ENCODE measurements at places on chromosomes 7 and 10.
A peak's percentile ranks its signal among the peaks of the same experiment; 100 is the strongest.

- no peak for DNase-seq
Observed at GRCh38 chr7:10221084-10221483, 752.6 kb upstream of the PHF14 start.

DNA sequence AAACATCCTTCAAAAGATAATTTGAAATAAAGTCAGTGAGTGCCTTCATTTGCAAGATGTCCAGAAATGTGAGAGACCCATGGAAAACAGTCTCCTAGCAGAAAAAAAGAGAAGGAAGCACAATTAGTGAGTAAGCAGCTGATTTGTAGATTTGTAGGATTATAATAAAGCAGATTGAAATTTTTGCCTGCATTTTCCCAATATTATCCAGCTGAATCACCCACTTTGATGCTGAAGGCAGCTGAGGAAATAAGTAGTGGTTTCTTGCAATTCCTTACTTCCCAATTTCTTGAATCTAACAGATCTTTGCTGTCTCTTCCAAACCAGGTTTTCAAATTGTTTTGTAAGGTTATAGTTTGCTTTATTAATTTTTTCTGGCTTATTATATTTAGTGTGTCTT is 181.4 kb downstream of the GNAT3 start:
- DNase-seq = no peak

DNA sequence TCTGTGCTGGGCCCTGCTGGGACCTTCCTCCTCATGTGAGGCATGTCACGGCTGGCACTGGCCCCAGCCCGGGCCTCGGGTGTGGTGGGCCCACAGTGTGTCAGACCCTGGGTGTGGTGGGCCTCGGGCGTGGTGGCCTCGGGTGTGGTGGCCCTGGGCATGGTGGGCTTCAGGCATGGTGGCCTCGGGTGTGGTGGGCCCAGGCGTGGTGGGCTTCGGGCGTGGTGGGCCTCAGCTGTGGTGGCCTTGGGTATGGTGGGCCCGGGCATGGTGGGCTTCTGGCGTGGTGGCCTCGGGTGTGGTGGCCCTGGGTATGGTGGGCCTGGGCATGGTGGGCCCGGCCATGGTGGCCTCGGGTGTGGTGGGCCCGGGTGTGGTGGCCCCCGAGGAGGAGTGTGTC is 40.4 kb downstream of the NKX6-2 start:
- no peak for DNase-seq

- no peak for DNase-seq
Observed at GRCh38 chr10:112497347-112497950, 50.4 kb downstream of the VTI1A start.

DNA sequence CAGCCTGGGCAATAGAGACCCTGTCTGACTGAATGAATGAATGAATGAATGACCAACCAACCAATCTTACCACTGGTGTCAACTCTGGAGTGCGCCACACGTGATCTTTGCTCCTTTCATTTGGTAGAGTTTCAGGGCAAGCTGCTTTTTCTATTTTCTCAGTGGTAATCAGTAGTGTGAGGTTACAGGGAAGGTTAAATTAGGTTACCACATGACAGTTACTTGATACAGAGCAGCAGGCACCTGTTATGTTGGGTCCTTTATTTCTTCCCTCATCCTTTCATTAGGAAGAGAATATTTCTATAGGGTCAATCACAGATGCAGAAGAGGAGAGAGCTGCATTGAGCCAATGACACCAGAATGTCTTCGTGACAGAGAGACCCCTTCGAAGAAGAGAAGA is 167.8 kb downstream of the KIAA1217 start:
- no peak for DNase-seq

DNA sequence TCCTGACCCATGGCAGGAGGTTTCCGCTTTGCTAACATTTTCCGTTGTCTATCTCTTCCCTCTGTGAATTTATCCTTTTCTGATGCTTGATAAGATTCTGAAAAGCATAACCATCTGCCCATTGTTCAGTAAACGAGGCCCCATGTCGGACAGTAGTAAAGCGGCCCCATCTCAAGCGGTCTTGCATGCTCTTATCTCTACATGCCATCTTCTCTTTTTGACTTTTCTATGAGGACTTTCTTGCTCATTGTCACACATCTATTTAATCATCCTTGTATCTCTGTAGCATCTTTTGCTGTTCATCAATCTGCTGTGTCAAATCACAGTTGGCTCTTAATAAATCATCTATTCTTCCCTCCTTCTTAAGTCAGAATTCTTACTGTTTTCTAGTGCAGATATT is 37.6 kb downstream of the ZNF248 start:
- no peak for DNase-seq

- DNase-seq = peak; percentile 12
Observed at GRCh38 chr7:47088329-47089067, 493.4 kb downstream of the TNS3 start.

DNA sequence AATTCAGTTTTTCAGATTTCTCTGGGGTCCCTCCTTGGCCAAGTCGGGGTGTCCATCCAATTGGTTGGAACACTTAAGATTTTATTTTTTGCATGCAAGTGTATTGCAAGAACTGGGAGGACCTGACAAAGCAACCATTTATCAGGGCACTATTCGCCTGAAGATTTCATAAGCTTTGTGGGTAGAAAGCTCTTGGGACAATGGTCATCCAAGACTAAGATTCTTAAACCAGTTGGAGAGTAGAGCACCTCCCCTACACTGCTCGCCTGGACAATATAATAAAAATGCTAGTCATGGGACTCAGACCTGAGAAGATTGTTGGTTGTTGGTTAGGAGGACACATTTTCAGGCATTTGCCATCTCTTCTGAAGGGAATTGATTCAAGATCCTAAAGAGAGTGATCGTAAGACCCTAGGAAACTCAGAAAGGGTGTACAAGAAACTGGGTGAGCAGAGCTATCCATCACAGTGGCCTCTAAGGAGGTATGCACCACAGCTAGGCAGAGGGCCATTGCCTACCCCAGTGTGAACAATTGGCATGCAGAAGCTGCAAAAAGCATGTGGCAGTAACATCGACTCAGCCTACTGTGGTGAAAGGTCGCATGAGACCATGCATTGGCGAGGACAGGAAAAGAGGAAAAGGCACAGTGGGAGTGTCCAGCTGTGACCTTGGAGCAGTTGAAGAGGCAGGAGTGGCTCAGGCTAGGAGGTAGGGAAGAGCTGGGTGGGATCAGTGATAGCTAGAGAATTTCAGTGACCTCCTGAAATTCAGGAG is 1235.3 kb upstream of the AUTS2 start:
- no peak for DNase-seq

DNA sequence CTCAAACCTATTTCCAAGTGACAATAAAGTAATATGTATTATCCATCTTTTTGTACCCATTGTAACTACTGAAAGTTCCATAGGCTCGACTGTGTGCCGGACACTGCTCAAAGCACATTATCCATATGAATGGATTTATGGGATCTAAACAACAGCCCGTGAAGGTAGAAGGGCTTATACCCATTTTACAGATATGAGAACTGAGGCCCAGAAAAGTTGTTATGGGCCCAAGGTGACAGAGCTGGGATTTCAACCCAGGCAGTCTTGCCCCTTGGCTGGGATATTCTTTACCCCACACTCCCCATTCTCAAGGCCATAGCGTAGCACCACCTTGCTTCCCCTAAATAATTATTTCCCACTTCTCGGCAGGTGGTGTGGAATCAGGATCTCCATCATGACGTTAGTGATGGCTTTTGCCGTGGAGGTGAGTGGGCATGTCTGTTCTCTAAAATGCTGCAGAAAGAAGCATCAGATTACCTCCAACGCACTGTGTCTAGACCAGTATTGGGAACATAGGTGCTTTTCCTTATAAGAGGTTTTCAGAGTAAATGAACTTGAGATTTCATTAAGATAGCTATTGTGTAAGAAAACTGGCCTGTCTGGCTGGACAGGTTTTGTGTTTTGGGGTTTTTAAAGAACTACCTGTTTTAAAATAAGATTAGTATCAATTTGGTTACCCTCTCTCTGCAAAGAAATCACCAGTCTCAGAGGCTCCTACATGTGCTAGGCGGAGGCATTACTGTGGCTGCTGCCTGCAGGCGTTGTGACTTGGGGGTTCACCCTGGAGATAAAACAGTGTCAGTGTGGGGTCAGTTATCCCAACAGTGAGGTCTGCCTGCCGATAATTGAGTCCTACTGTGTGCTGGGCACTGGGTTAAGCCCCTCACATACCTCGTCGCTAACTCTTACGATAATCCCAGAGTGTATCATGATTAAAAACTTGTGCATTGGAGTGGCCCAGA is 85.1 kb upstream of the SDK1 start:
- no peak for DNase-seq

- no peak for DNase-seq
Observed at GRCh38 chr10:113666682-113667252, 2.9 kb upstream of the NRAP start.

- DNase-seq = no peak
Observed at GRCh38 chr10:75462865-75463264, 31.4 kb downstream of the LRMDA start.

- no peak for DNase-seq
Observed at GRCh38 chr10:88923520-88923919, 29.1 kb downstream of the ACTA2 start.

GRCh38 chr7:40135317-40135610 is 459 bp downstream of the SUGCT start:
- DNase-seq = no peak

GRCh38 chr10:77315496-77316129 is 322.0 kb downstream of the KCNMA1 start:
- DNase-seq = no peak

All from activated CD4-positive, alpha-beta T cell treated with anti-CD3 and anti-CD28 coated beads, Interleukin-2, amount 50 U/mL, for 48 hours (primary cell).